NCI-H69 (cell line): ENCODE measurements at places on chromosomes 2 and 18.

DNA sequence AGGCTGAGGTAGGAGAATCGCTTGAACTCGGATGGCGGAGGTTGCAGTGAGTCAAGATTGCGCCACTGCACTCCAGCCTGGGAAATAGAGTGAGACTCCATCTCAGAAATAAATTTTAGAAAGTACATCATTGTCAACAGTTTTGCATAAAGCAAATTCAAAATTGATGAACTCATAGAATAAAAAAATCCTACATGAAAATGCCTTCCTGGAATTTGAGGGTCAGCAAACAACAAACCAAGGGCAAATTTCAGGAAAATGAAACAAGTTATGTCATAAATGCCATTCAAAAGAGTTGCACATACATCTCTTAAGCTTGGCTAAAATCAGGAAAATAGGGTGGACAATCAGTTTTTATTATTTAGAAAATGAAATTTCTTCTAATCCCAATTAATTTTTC, 45.1 kb downstream of the COL5A2 start:
- DNase-seq: no peak

DNA sequence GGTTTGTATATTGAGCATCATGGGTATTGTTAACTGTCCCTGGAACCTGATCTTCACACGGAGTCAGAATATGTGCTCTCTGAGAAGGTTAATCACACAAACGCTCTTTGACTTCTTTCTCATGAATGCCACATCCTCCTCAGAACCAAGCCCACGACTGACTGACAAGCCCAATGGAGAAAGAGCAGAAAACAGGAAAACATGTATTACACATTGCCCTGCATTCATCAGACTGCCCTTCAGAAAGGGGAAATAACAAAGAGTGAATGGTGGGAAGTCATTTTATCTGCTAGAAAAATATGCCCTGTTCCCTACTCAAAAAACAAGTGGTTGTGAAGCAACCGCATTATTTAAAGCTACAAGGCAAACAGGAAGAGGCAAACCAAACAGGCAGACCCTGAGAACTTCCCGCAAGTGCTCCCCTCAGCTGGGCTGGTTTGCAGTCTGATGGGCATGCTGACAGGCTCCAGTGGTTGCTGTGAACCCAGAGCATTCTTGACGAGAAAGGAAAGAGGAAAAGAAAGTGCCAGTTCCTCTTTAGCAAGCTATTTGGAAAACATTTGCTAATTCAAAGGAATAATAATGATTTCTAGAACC, 172.9 kb upstream of the SETBP1 start:
- DNase-seq: no peak

- DNase-seq: no peak
Measured at GRCh38 chr2:17326717-17327116, 191.5 kb downstream of the RAD51AP2 start.

GRCh38 chr18:73887801-73888200, 259.8 kb downstream of the FBXO15 start:
- DNase-seq: no peak

DNA sequence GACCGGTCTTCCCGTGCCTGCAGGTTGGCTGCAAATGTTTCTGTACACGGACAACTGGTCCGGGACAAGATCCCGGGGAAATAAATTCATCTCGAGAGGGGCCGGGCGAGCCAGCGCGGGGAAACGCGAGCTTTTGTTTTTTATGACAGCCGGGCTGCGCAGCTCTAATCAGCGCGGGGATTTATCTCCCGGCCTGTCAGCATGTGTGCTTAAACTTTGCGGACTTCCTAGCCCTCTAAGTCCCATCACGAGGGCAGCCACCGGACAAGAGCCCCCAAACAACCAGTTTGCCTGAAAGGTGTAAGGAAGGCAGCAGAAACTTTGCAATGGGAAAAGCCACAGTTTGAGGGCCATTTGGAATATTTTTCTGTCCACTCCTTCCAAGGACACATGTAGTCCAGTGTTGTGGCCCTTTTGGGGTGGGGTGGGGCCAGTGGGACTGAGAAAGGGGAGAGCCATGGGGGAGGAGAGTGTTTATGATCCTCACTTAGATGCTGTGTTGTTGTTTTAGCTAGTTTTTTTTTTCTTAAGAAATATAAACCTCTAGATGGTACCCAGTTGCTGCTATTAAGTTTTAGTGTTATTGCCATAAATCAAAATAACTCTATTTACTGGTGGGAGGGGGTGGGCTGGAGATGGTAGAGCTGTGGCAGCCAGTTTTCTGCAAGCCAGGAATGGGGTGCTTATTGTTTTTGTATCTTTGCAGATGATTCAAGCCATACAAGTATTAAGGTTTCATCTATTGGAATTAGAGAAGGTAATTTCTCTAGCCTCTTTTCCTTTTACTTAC, 6.0 kb downstream of the MEIS1 start:
- DNase-seq: no peak

GRCh38 chr18:13429016-13429415, 210.5 kb downstream of the LDLRAD4 start:
- DNase-seq: no peak

- DNase-seq: peak; percentile 52
Measured at GRCh38 chr2:28117104-28117596, 226.6 kb downstream of the BABAM2 start.

DNA sequence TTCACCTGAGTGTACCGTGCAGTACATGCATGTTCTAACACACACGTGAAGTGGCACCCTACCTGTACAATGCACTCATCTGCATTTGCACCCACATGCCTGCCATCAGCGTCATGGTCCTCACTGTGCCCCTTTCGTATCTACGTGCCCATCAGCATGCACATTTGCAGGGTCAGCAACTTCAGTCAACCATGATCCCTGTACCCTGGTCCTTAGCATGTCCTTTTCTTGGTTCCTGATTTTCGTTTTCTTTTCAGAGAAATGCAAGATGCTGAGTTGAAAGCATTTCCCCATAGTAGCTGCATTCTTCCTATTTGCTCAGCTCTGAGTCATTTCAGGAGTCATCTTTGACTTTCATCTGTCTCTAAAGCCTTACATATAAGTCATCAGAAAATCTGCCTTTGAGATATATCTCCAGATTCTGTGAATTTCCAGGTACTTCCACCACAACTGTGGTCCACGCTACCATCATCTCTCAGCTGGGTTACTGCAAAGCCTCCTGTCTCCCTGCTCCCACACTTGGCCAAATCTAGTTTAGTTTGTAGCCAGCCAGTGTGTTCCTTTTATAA, 14.7 kb upstream of the PUM2 start:
- no peak for DNase-seq

GRCh38 chr2:221817878-221818277, 245.8 kb upstream of the EPHA4 start:
- DNase-seq: no peak

DNA sequence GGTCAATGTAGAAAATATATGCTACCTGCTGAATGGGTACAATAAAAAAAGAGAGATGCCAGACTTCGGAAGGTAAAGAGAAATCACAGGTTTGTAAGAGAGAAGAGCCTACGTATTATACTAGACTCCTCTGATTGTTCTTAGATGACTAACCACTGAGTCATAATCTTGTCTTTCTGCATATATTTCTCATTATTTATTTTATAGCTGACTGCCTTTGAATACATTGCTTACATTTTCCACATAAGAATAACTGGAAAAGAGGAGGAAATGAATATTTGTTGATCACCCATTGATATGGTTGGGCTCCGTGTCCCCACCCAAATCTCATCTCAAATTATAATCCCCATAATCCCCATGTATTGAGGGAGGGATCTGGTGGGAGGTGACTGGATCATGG, 90.3 kb upstream of the RAB27B start:
- no peak for DNase-seq

DNA sequence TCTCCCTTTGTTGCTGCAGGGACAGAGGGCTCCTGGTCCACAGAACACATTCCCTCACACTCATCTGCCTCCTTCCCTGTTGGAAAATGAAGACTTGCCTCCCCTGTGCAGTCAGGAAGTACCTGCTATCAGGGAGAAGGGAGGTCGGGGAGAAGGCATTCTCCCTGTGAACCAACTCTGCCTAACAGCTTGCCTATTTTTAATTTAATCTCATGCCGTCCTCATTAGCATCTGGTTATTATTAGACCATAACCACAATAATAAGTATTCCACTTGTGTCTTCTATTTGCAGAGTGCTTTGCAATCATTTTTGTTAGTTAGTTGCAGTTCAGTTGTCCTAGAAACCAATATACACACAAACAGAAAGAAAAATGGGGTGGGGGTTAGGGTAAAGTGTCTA, 232.6 kb upstream of the SKOR2 start:
- DNase-seq: no peak

DNA sequence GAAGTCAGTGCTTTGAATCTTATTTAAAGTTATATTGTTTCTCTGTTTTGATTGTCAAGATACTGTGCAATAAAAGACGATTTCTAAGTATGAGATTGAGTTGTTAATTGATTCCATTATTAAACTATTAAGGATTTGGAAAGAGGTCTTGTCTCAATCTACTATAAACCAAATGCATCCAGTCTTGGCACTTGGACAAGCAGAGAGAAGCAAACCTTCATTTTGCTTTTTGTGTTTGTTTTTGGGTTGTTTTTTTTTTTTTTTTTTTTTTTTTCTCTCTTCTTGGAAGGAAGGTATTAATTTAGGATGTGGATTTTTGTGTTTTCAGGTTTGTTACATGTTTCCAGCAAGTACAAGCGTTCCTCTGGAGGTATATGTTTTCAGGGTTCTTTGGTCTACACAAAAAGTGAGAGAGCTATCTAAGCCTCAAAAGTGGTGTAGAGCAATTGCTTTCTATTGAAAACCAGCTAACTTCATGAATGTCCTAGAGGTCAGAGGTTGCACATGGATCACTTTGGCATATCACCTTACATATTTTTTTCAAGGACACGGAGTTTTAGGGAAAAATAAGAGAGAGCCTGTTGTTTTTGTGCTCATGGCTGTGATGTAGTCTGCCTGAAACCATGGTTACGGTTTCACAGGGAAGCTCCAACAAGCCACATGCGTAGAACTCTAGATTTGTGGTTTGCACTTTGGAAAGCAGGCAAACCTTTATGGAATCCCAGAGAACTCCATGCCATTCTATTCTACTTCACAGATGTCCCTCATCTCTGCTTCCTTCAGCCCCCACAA, 1.8 kb downstream of the PRKCE start:
- no peak for DNase-seq

- no peak for DNase-seq
Measured at GRCh38 chr2:190950566-190950991, 63.4 kb downstream of the STAT1 start.

- DNase-seq: no peak
Measured at GRCh38 chr2:190574169-190574568, 39.6 kb upstream of the NEMP2 start.

- no peak for DNase-seq
Measured at GRCh38 chr2:174561972-174562370, 35.6 kb downstream of the WIPF1 start.

DNA sequence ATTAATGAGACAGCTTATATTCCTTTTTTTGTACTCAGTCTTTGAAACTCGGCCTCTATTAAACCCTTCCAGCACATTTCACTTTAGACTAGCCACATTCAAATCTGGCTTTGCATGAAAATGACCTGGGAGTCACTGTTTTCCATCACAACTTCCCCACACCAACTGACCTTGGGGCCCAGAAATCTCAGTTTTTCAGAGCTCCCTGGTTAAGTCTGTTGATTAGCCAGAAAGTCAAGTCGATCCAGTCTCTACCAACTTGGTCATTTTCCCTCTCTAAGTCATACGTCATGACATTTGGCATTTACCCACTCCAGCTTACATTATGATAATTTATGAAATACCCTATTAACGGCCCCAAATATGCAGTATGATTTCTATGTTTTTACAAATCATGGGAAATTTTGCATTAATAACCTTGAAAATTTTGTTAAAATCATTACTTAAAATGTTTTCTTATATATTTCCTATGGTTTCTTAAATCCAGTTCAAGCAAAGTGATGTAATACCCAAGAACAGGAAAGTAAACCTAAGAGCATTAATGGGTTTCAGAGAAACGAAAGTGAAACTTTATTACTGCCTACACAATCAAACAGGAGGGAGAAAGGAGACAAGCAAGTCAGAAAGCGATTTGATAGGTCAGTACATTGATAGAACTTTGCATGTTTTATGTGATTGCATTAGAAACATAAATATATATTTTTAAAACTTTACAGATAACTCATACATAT, 77.1 kb downstream of the SPATS2L start:
- DNase-seq: peak; percentile 2

GRCh38 chr2:33312355-33312754, 164.1 kb upstream of the RASGRP3 start:
- DNase-seq: no peak

DNA sequence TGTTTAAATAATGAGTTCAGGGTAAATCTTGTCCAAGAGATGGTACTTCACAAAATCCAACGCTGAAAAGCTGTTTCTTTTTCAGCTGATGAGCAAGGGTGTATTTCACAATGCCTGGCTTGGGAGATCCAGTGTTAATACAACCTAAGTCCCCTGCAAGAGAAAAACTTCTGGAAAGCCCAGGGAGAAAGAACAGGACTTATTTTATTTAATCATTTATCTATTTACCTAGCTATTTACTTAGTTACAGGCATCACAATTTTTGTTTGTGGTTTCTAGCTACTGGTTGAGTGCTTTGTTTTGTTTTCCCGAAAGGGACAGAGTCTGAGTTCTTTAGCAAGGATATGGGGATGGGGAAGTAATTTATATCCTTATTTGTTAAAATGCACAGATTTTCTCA, 598.2 kb upstream of the SYT4 start:
- no peak for DNase-seq

DNA sequence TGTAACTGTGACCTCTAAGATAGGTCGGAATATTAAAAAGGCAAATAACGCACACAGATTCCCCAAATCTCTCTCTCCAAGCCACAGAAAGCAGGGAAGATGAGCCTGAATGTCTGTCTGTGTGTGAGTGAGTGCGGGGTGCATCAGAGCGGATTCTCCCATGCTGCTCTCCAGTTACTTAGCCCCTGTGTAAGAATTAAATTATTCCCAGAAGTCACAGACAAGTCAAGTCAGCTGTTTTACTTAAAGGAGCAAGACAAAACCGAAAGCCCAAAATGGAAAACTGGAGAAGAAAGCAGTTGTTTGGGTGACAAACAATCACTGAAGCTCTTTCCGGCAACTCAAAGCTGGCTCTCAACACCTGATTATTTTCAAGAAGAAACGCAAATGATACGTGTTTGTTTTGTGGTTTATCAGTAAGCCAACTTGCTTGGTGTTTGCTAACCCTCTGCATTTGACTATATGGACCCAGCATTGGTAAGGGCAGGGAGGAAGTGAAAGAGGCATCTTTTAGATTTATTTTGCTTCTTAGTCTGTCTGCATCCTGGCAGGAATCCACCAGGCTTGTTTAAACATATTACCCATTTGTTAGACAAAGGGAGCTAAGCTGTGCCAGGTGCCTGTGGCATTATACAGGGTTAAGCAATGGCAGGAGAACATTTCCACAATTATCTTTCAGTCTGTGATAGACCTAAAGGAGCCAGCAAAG, 121.5 kb upstream of the CREB1 start:
- peak; percentile 97 for DNase-seq

DNA sequence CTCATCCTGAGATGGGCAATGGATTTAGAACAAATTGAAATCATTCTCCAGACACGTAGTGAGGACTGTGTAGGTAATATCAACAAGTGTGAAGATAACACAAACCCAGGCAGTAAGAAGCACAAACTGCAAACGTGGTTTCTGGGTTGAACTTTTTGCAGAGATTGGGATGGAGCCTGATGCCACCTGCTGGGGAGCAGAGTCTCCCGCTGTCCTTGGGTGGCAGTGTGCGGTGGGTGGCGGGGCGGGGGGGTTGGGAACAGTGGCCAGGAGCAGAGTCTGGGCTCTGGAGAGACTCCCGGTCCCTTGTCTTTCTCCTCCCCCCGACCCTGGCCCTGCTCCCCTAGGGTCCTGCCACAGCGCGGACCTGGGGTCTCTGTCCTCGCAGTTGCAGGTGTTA, 19.5 kb downstream of the TRAF3IP1 start:
- no peak for DNase-seq
